ENCODE measurements at places on chromosomes 7 and 10.

DNA sequence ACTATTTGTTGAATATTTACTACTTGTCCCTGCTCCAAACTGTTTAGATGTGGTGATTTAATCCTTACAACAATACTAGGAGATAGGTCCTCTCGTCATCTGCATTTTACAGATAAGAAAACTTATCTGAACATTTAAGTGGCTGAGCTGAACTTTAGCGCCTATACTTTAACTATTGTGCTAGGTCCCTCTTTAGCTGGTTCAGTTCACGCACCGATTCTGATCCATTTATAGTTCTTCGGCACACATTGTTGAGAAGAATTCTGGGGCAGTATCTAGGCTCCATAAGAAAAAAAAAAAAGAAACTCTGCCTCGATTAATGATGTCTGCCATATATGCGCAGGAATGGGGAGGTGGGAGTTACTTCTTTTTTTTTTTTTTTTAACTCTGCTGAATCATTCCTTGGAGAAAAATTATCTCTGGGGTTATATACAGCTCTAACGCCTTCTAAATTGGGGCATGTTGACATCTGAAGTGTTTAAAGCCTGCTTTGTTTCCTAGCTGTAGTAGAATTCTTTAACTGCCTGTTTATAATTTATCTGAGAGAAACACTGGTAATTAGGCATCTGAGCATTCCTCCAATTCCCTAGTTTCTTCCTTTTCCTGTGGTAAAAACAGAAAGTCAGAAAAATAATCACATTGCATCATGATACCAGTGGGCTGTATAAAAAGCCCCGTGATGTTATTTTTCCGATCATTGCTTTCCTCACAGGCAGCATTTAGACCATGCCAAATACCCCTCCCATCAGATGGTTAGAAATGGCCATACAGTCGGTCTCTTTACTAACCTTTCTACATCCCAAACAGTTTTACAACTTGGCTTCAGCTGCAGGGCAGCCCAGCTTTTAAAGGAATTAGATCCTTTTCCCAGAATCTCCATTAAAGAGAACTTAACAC, 98.5 kb upstream of the KDM7A start:
- DNase-seq, result no peak

DNA sequence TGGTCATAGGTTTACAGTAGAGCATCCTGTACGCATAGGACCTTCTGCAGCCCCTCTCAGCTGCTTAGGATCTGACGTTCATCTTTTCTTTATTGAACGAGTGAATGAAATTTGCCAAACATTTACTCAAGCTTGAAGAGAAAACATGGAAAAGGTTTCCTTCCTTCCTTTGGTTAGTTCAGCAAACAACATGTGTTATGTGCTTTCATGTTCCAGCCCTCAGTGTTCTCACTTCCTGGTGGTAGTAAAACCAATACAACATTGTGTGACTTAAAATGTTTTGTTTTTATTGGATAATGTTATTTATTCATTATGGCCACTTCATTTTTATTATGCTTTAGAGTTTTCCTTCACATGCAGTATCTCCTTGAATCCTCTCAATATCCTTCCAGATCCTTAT, 1.4 kb upstream of the CDCA7L start:
- no peak for DNase-seq

GRCh38 chr7:54864663-54865062, 105.7 kb upstream of the SEC61G start:
- DNase-seq, result no peak

DNA sequence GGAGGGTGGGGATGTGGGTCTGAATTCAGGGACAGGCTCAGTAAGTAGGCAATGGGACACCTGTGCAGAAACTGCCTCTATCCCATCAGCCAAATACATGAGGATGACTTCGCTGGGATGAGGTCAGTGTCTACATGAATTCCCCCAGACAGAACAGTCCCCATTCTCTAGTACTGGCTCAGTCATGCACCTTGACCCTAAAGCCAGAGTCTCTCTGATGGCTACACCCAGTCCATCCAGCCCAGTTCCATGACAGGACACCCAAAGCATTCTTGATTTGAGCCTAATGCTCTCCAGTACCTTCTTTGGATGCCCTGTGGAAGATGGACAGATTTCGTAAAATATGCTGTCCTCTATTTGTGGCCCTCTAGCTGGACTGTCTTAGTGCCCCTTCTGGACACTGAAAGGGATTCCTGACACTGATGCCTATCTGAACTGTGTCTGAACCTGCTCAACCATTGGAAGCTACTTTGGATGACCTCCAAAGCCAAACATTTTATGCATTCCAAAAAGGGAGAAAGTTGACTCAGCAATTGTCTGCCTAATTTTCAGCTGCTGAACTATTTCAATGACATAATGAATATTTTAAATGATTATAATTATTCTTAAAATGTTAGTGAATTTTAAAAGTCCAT, 14.6 kb downstream of the SFRP4 start:
- peak; percentile 22 for DNase-seq

DNA sequence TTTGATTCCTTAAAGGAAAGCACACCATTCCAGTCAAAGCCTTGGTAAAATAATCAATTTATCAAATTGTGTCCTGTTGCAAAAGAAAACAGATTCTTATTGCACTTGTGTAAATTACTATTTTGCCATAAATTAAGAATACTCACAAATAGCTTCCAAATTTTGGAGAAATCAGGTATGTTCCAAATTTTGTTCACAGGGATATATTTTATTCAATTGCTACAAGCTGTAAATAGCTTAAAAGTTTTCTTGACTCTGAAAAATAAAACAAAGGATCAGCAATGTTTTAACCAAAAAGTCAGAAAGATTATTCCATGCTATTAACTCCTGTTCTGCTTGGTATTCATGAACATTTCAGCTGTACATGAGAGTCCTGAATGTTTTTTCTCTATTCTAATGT, 47.4 kb upstream of the CHST3 start:
- no peak for DNase-seq

DNA sequence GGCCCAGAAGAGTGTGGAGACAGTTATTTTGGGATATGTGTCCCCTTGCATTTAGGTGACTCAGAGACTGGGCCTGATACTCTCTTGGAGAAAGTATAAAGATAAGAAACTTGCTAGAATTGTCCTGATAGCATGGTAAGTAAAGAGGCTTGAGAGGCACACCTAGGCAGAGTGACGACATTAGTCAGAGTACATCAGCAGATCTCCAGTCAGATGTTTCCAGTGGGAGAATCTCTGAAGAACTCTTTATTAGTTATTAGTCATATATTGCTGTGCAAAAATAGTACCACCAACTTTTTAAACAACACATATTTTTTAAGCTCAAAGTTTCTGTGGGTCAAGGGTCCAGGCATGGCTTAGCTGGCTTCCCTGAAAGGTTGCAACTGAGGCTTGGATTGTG, 182.6 kb downstream of the NEBL start:
- DNase-seq, result no peak

DNA sequence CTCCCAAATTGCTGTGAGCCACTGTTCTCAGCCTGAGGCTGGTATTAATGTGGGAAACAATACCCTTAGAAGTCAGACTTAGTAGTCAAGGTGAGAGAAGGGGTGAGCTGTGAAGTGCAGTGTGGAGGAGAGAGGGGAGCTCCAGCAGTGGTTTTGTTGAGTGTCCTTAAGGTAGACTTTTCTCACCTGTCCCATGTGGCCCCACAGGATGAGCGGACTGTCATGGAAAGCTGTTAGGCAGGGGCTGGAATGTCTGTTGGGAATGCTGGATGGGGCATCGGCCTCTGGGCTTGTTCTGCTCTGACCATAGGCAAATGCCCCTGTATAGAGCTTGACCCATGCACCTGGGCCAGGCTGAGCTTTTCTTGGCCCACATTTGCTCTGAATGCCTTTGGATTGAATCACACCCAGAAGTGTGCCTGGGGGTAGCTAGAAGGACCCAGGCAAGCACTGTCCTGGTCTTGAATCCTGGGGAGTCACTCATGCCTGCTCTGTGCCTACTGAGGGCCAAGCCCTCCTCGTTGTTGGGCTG, 36.3 kb upstream of the SH2D4B start:
- DNase-seq, result no peak

DNA sequence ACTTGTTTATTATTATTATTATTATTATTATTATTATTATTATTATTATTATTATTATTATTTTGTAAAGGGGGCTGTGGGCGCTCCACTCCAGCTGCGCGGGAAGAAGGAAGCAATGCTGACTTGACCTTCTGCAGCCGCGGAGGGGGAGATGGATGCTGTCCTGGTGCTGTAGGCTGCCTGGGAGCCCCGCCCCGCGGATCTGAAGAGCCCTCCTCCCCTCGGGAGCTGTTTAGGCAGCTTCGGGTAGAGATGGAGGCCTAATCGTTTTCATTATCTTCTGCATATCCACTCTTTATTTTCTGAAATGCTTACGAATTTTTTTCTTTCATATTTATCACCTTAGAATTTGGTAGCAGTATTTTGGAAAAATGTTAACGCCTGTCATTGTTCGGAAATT, 101.2 kb upstream of the KLF6 start:
- DNase-seq, result no peak

GRCh38 chr7:35725280-35725680, 30.3 kb upstream of the HERPUD2 start:
- DNase-seq, result no peak

DNA sequence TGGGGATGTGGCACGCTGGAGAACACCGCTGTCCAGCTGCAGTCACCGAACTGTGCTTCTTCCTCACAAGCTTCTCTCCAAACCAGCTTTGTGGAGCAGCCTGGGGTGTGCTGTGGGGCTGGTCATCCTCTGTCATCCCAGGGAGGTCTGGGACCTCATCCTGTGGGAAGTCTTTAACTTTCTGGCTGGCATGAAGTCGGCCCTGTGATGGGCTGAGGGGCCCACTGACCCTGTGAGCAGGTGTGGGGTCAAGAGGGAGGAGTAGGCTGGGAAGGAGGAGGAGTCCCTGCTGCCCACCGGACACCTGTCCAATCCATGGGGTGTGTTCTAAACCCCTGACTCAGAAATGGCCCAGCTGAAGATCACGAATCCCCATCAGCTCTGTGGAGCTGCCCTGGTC, 136.2 kb upstream of the SHH start:
- no peak for DNase-seq

- DNase-seq, result peak; percentile 49
Measured at GRCh38 chr7:7870555-7870954, 98.0 kb upstream of the GLCCI1 start.

Data from MG63 (cell line).